ENCODE measurements at places on chromosomes 12 and 14.

GRCh38 chr12:58387199-58387598, 445.8 kb downstream of the ATP23 start:
- DNase-seq: no peak

- no peak for DNase-seq
Observed at GRCh38 chr12:42854826-42855225, 265.3 kb upstream of the PRICKLE1 start.

DNA sequence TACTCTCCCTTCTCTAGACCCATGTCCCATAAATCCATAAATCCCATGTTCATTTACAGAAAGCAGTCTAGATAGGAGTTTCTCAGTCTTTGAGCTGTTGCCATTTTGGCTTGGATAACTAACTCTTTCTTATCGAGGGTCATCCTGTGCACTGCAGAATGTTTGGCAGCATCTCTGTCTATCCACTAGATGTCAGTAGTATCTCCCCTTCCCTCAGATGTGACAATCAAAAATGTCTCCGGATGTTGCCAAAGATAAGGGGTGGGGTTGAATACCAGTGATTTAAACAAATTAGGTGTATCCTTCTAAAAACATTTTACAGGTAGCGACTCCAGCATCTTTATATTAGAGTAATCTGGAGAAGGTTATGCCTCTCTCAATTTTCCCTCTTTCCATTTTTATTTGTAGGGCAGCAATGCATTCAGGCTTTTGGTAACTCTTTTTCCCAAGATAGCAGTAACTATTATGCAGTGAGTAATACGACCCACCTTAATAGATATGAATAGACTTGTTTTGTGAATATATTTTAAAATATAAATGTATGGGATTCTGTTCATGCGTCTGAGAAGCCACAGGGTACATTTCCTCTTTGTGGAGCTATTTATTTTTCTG, 100.7 kb downstream of the LRRK2 start:
- peak; percentile 45 for DNase-seq

DNA sequence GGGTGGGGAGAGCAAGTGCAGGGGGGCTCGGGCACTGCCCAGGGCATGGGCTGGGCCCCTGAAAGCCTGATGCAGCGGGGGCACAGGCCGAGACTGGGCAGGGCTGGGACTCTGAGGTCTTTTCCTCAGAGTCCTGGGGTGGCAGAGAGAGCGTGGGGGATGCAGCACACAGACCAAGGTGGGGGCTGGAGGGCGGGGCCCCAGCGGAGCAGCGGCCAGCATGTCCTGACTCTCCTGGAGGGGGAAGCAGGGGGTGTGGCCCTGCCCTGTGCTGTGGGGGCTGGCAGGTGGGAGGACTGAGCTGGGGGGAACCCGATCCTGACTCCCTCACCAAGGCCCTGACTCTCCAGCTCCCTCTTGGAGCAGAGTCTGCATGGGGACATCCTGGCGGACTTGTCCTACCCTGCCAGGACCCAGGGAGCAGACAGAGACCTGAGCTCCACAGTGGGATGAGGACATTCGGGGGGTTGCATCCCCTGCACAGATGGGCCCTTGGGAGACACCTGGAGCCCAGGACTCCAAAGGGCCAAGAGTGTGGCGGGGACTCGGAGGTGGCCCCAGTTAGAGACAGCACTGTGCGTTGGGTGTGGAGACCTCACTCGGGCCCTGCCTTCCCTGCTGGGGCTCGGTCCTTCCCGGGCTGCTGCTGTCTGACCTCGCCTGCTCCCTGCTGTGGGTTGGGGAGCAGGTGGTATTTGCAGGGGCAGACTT, 326.1 kb downstream of the TMEM121 start:
- no peak for DNase-seq

GRCh38 chr14:36518586-36519430, 1.2 kb downstream of the NKX2-1 start:
- DNase-seq: no peak

DNA sequence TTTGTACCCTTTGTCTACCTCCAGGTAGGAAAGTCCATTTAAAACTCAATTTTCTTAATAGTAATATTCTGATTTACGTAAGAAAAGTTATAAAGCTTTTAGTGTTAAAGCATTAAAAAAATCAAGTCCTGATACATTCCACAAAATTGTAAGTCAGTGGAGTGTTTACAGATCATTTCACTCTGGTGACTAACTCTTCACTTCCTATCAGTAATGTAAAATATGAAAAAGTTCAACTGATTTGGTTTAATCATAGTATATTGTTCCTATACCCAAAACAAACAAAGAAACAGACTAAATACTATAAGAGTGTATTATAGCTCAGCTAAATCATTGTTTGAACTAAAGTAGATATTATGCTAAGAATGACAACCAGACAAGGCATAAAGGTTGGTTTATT, 85.9 kb downstream of the VEZT start:
- no peak for DNase-seq

- DNase-seq: no peak
Observed at GRCh38 chr12:23893611-23894010, 55.9 kb downstream of the SOX5 start.

DNA sequence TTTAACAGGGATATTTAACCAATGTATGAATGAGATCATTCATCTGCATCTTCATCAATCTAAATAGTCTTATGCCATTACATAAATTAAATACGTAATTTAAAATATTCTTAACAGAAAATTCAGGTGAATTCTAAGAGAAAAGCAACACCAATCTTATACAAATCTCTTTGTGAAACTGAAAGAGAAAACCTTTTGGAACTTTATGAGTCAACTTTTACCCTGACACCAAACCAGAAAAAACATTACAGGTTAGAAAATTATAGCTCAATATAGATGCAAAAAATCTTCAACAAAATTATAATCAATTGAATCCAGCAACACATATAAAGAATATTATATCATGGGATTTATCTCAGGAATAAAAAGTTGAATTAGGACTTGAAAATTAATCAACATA, 3.4 kb downstream of the GLIPR1L1 start:
- no peak for DNase-seq

DNA sequence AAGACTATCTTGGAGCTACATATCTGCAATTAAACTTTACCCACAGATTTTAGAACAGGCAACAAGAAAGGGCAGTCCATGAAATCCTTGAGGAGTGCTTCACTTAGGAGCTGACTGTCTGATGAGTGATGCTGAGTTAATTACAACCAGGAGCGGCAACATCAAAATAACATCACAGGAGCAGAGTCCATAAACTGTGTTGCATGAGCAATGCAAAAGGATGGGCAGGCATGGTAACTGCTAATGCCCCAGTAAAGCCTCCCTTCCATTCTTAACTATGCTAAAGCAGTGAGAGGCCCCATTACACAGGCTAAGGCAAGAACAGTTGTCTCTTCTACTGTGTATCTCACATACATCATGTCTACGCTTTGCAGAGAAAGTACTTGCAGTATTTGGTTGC, 156.6 kb downstream of the PAX9 start:
- no peak for DNase-seq

- DNase-seq: no peak
Observed at GRCh38 chr14:53900499-53900898, 56.1 kb downstream of the BMP4 start.

DNA sequence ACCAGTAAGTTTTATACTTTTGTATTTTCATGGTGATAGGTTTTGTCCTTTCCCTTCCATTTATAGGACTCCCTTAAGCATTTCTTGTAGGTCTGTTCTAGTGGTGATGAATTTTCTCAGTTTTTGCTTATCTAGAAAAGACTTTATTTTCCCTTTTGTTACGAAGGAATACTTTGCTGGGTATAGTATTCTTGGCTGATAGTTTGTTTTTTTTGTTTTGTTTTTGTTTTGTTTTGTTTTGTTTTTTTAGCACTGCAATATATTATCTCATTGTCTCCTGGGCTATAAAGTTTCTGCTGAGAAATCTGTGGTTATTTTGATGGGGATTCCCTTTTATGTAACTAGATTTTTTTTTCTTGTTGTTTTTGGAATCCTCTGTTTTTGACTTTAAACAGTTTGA, 67.7 kb downstream of the FBXO33 start:
- no peak for DNase-seq

- peak; percentile 39 for DNase-seq
Observed at GRCh38 chr14:94390372-94391086, 2.1 kb upstream of the SERPINA1 start.

GRCh38 chr12:11667171-11667570, 17.7 kb downstream of the ETV6 start:
- peak; percentile 78 for DNase-seq

- peak; percentile 16 for DNase-seq
Observed at GRCh38 chr12:104733717-104734175, 224.3 kb downstream of the SLC41A2 start.

DNA sequence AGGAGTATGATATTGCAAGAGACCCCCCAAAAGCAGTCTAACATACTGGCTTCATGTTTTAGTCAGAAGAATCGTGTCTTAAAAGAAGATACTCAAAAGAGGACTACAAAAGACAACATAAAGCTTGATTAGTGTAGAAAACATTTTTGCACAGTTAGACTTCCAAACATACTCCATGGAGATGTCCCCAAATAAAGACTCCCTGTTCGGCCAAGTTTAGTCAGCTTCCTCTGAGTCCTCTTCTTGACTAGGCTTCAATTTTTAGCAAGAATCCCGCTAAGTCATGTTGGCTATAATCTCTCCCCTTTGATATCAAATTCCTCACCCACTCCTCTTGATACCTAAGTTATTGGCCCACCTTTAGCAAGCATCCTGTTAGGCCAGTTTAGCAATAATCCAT, 298.0 kb downstream of the RMST start:
- no peak for DNase-seq

DNA sequence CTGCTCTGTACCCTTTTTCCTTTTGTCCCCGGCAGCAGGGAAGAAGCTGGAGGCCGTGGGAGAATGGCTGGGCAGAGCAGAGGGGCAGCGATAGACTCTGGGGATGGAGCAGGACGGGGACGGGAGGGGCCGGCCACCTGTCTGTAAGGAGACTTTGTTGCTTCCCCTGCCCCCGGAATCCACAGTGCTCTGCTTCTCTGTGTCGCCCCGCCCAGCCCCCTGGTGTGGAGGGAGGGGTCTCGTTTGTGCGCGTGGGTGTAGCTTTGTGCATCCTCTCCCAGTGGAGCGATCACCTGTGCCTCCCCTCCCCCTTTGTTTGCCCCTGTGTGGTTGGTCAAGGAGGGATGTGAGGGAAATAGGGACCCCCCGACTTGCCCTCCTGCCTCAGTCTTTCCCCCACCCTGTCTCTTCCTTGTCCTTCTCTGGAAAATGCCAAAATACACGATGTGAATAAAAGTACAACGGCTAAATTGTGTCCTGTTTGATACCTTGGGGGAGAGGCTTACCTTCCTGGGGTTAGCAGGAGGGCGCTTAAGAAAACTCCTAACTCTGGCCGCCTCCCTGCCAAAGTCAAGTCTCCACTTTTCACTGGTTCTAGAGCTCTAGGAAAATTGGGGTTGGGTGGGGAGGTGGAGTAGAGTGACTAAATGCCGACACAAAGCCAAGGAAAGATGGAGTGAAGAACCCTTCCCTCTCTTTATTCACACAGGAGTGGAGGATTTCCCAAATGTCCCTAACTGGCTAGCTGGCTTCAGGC, 990 bp upstream of the TPI1 start:
- DNase-seq: no peak

GRCh38 chr12:18250313-18250916, 10.9 kb upstream of the PIK3C2G start:
- peak; percentile 47 for DNase-seq

DNA sequence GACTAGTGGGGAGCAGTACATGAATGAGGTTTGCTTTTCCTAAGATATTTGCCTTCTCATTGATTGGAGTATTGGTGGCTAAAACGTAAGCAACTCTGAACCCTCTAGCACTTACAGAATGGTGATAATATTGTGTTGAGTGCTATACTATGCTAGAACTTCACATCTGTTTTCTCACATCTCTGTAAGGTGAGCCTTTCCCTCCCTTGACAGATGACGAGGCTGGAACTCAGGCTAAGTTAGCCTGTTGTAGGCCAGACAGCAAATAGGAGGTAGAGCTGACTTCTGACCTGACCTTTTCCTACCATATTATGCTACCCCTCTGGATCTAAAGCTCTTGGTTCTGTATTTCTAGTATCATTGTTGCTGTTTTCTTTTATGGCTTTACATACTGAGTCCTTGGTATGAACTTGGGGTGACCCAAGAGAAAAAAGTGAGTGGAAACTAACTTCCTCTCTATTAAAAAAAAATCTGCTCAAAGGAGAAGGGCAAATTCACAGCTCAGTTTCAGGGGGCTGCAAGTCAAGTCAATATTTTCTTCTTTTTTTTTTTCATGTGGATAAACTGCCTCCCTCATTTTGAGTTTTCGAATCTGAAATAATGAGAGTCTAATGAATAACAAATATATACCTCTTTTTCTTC, 85.9 kb downstream of the CRADD start:
- DNase-seq: no peak

DNA sequence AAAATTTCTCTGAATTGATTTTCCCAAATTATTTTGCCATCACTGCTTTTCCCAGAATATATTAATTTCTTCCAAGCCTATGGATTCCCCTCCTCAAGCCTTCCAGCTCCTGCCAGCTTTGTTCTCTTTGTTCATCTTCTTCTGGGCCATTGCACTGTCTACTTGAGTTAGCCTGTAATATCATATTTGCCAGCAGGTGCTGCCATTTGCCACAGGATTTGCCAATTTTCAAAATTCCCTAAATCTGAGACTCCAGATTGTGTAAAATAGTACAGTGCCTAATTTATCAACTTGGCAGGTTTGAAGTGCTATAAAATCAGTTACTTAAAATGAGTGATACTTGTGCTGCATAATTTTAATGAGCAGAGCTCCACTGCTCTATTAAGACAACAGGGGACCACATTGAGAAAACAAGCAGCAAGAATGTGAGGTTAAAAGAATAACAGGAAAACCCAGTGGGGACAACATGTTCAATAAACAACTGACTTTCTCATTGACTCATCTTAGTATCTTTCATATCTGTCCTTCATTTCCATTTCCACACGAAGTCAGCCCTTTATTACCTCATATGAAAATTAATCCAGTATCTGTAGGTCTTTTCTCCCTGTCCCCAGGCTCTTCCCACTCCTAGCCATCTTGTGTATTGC, 84.6 kb upstream of the CCDC196 start:
- DNase-seq: no peak

GRCh38 chr12:127496255-127496654, 770.7 kb upstream of the TMEM132C start:
- DNase-seq: no peak
